ENCODE measurements at places on chromosomes 6 and 20. TPM values are rescaled to one million over a fixed set of nuclear protein-coding genes. Genes with fewer than 3 reads are reported as not detected.

DNA sequence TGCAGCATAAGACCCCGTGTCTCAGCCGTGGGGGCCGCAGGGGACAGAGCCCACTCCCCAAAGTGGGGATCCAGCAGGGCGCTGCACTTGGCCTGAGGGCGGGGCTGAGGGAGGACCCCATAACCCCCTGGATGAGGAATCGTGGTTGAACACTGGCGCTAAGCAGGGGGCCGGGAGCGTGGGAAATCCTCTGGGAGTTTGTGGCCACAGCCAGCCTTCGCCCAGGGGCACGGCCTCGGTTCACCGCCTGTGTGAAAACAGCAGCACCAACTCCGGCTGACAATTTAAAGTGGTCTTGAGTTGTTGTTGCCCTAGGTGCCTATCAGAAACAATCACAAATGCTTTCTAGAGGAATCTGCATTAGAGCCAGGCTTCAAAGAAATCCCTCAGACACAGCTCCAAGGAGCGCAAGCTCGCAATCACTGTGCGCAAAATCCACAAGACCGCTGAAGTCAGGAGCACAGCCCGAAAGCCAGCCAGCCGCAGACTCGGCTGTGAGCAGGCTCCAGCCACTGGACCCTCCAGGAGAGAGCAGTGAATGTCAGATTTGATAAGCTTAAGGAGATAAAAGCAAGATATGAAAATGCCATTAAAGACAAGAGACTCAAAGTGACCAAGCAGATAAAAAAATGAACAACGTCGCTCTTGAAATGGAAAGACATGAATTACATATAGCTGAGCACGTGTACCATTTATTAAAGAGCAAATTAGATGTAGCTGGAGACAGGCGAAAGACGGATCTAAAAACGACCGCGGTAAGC lies 10.9 kb upstream of the RPS6KA2 start:
- DNase-seq, result no peak

Gene LAMA4
- 5.9 TPM for polyA plus RNA-seq

DNA sequence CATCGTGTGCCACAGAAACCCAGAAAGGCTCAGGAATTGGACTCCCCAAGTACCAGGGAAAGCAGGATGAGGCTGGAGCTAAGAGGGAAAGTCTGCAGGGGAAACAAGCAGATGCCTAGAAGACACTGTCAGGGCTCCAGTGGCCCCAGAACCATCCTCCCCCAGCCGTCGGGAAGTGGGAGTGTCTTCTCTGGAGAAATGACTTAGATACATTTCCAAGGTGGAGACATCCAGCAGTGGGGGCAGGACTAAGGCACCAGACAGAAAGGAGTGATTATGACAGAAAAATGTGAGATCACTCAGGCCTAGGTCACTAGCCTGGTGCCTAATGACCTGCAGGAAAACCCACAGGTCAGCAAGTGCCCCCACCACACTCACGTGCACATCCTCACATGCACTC lies 36.0 kb upstream of the VSX1 start:
- DNase-seq, result no peak

GRCh38 chr6:3388786-3389185 lies 68.1 kb downstream of the SLC22A23 start:
- DNase-seq, result no peak

GRCh38 chr20:50652702-50653294 lies 38.5 kb downstream of the RIPOR3 start:
- no peak for DNase-seq

Gene DLL1
- 0.81 TPM for polyA plus RNA-seq

DNA sequence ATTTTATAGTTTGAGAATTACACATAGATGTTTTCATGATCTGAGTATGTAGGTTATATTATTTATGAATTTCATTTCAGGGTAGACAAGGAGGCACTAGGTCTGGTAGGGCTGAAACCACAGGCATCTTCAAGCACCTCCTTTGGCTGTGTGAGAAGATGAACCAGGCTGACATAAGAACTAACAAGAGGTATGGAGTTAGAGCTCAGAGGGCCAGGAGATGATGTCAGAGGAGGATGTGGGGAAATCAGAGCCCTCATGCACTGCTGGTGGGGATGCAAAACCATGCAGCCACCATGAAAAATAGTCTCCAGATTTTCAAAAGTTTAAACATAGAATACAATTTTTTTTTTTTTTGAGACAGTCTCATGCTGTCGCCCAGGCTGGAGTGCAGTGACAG lies 13.6 kb upstream of the RIPOR3 start:
- no peak for DNase-seq

Gene SMAP1
- 25.2 TPM for polyA plus RNA-seq

DNA sequence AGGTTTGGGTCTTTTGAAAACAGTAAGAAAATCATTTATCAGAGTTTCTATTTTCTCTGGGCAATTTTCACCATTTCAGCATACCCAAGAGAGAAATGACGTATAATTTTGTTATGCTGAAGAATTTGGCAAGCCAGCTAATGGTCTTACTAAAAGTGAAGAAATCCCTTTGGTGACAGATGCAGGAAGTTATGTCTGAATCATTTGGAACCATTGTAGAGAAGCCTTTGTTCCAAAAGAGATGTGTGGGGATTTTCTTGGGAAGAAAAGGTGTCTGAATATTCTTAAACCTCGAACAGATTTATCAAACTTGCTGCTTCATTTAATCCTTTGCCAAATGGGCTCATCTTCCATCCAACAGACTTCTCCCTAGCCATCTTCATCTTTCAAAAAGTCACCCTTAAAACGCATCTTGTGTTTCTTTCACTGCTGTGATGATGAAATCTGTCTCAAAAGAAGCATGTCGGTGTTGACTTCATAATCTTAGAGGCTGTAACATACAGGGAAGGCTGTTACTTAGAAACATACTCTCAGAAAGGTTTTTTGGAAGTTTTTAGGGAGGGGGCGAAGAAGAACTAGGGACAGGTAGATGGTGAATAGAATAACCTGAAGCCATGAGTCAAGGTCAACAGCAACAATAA lies 39.5 kb downstream of the CITED2 start:
- DNase-seq, result no peak

- no peak for DNase-seq
Measured at GRCh38 chr6:111713236-111713635, 107.6 kb upstream of the TRAF3IP2 start.

Gene CDSN
- 0.07 TPM for polyA plus RNA-seq

- DNase-seq, result no peak
Measured at GRCh38 chr6:30171677-30172471, 8.5 kb downstream of the TRIM15 start.

Gene ADGRB3
- 2.1 TPM for polyA plus RNA-seq

DNA sequence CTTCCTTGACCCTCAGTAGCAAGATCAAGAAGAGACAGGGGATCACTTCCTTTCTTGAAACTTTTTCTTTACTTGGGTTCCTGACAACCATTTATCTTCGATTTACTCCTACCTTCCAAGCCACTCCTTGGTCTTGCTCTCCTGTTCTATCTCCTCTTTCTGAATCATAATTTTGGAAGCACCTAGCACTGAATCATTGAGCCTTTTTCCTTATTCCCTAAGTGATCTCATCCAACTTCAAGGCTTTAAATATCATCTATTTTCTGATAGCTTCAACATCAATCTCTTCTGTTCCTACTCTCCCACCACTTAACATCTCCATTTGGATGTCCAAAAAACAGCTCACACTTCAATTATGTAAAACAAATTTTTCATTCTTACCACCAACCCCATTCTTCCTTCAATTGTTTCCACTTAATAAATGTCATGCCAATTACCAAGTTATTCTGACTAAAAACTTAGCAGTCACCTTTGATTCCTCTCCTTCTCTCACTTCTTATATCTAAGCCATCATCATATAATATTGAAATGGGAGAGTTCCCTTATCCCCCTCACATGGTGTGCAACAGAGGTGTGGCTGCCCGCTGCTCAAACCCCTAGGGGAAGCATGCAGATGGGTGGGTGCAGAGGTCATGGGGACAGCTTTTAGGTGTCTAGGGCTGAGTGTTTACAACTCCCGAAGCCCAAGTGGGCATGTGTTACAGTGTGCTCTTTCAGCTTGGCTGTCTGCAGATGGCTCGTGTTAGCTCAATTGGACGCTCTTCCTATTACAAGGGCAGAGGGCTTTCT lies 23.4 kb upstream of the TRDN start:
- no peak for DNase-seq

- DNase-seq, result no peak
Measured at GRCh38 chr20:25356271-25356933, 34.2 kb downstream of the ABHD12 start.
